Suprapubic skin (tissue), 4 donors: ENCODE measurements at places on chromosomes 3 and 15. TPM values are rescaled to one million over a fixed set of nuclear protein-coding genes. Genes with fewer than 3 reads are reported as not detected.

IQCH gene
- 1.4 TPM for total RNA-seq

DOCK3 gene
- 3.4 TPM for total RNA-seq

GPR62 gene
- total RNA-seq: not detected

TMEM39A gene
- 21.0 TPM for total RNA-seq

SPINT1 gene
- total RNA-seq: 351 TPM

MYO9A gene
- 56.2 TPM for total RNA-seq

GRCh38 chr15:84968301-84968700, 13.4 kb upstream of the PDE8A start:
- H3K4me1 ChIP-seq: no peaks in the 10 kb centered on the region
- no peak overlapping the region for H3K4me3 ChIP-seq
- DNase-seq: no peak
- H3K36me3 ChIP-seq: no peaks in the 10 kb centered on the region
- no peak overlapping the region for H3K27ac ChIP-seq

DNA sequence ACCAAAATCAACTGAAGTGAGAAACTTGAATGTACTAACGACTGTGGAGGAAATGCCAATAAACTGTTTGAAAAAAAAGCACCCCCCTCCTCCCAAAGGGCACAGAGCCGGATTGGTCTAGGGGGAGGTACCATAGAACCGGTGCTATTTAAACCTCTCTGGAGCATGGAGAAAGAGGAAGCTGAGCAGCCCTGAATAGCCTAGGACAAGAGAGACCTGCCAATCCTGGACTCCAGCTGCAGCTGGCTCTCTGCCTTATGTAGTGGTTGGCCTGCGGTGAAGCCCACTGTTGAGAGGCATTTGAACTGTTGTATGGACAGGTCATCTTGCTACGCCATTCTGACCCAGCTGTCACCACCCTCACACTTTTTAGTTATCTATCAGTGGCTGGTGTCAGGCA, 1.5 kb upstream of the SH3GL3 start:
- peaks cover 13% of the 10 kb centered on the region for H3K4me1 ChIP-seq
- H3K4me3 ChIP-seq: no peak overlapping the region
- DNase-seq: no peak
- peaks cover 27% of the 10 kb centered on the region for H3K27me3 ChIP-seq
- no peak overlapping the region for H3K27ac ChIP-seq
- no peaks in the 10 kb centered on the region for H3K36me3 ChIP-seq

GRCh38 chr3:18232317-18232716, 192.8 kb downstream of the SATB1 start:
- no peaks in the 10 kb centered on the region for H3K4me1 ChIP-seq
- no peak overlapping the region for H3K4me3 ChIP-seq
- DNase-seq: no peak
- H3K27me3 ChIP-seq: peaks cover 6% of the 10 kb centered on the region

- H3K27ac ChIP-seq: no peak overlapping the region
- no peak overlapping the region for H3K4me3 ChIP-seq
- no peaks in the 10 kb centered on the region for H3K27me3 ChIP-seq
- H3K36me3 ChIP-seq: no peaks in the 10 kb centered on the region
These were observed 9.5 kb downstream of the MYL3 start for GRCh38 chr3:46853441-46854415.

DNA sequence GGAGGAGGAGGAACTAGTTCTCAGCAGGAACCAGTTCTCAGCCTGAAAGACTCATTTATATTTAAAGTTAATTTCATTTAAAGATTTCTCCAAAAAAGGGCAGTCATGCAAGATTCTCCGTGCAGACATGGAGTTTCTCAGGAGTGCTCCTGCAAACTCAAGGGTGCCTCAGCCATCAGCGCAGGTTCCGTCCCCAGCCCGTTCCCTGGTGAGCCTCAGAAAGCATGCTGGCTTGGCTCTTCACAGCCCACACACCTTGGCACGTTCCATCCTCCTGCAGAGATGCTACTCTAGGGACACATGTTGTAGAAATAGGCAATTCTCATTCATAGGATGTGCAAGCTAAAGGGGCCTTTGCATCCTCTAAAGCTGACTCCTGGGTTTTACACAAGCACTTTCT, 123.0 kb downstream of the LIPC start:
- no peak overlapping the region for H3K27ac ChIP-seq
- H3K27me3 ChIP-seq: no peaks in the 10 kb centered on the region
- no peak overlapping the region for H3K4me3 ChIP-seq
- no peaks in the 10 kb centered on the region for H3K36me3 ChIP-seq

GRCh38 chr3:191740712-191741111, 279.7 kb downstream of the PYDC2 start:
- H3K27me3 ChIP-seq: no peaks in the 10 kb centered on the region
- H3K27ac ChIP-seq: no peak overlapping the region
- DNase-seq: no peak
- no peaks in the 10 kb centered on the region for H3K4me1 ChIP-seq

- peaks cover 4% of the 10 kb centered on the region for H3K36me3 ChIP-seq
- H3K27me3 ChIP-seq: no peaks in the 10 kb centered on the region
- peaks cover 11% of the 10 kb centered on the region for H3K4me1 ChIP-seq
- no peak overlapping the region for H3K27ac ChIP-seq
- H3K4me3 ChIP-seq: no peak overlapping the region
These were observed 38.6 kb upstream of the SFMBT1 start for GRCh38 chr3:53084310-53085001.

DNA sequence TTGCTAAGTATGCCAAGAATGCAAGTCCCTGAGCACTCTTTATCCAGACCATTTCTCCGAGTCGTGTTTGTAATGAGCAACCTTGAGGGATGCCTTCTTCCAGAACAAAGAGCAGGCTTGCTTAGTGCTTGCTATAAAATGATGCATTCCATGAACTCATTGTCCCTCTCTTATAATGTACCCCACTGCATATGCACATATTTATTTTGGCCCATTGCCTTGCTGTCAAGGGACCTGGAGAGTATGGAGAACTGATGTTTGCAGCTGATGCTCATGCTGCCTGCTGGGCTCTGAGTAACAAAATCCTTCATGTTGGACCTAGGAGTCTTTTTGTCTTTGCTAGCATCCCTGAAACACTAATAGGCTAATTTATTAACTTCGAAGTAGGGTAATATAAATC, 97.8 kb upstream of the AADACL2 start:
- H3K27ac ChIP-seq: no peak overlapping the region
- H3K4me3 ChIP-seq: no peak overlapping the region
- H3K36me3 ChIP-seq: no peaks in the 10 kb centered on the region

GRCh38 chr3:138638641-138639040, 30.1 kb downstream of the FAIM start:
- no peak for DNase-seq
- no peaks in the 10 kb centered on the region for H3K4me1 ChIP-seq
- no peaks in the 10 kb centered on the region for H3K27me3 ChIP-seq

GRCh38 chr3:149010504-149010951, 19.2 kb downstream of the GYG1 start:
- peaks cover 59% of the 10 kb centered on the region for H3K36me3 ChIP-seq
- no peak for DNase-seq
- H3K27ac ChIP-seq: no peak overlapping the region
- no peaks in the 10 kb centered on the region for H3K4me1 ChIP-seq
- H3K4me3 ChIP-seq: no peak overlapping the region
- no peaks in the 10 kb centered on the region for H3K27me3 ChIP-seq
